ENCODE measurements at places on chromosomes 3 and 15.
A peak's percentile ranks its signal among the peaks of the same experiment; 100 is the strongest.

DNA sequence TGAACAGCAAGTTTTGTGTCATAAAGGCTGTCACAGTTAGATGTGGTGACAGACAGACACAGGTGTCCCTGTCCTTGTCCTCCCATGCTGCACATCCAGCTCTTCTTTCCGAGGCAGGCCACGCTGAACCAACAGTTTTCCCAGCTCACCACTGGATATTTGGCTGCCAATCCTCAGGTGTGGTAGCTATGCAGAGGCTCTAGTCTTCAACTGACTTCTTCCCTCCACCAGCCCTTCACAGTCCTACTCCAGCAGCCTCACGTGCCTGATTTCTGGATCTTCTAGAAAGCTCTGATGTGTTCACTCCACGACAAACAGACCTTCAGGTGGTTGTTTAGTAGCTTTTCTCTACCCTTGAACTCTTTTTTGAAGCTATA is 145.5 kb downstream of the UACA start:
- no peak for DNase-seq

DNA sequence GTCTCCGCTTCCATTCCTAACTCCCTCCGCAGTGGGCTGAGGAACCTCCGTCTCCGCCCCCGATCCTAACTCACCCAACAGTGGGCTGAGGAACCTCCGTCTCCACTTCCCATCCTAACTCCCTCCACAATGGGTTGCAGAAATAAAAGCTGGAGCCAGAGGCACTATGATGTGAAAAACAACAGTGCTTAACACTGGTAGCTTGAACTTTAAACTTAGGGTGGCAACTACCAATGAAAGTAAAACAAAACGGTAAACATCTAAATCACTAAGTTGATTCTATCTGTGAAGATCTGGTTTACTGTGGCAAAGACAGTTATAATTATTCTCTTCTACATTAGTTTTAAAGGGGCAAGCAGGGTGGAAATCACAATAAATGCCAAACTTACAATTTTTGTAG is 25.9 kb upstream of the GP5 start:
- DNase-seq: no peak

DNA sequence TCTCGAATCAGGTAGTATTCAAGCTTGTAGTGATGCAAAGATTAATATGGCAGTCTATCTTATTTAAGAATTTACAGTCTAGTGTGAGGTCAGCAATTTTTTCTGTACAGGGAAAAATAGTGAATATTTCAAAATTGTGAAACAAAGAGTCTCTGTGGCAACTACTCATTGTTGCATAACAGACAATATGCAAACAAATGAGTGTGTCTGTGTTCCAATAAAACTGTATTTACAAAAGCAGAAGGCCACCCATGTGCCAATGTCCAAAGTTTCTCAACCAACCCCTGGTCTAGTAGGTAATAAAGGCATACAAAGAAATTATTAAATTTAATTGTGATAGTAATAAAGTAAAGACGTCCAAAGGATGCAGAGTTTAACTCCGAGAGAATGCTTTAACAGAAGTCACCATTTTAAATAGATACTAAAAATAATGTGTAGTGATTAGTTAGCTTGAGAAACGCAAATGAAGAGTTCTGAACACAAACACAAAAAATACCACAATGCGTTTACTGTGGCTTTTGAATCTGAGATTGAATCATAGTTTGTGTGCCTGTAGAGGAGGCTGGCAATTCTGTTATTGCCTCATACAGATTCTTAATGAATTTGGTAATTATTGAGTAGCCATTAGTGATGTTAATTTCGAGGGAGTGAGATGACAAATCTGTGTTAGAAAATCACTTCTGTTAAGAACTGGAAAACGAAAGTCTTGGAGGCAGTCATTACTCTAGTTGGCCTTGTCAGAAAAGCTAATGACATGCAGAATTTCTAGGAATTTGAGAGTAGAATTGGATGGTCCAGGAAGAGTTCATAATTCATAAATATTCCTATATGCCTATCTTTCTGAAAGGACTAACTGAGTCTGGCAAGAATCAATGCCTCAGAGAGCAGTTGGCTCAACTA is 48.7 kb downstream of the CADM2 start:
- no peak for DNase-seq

DNA sequence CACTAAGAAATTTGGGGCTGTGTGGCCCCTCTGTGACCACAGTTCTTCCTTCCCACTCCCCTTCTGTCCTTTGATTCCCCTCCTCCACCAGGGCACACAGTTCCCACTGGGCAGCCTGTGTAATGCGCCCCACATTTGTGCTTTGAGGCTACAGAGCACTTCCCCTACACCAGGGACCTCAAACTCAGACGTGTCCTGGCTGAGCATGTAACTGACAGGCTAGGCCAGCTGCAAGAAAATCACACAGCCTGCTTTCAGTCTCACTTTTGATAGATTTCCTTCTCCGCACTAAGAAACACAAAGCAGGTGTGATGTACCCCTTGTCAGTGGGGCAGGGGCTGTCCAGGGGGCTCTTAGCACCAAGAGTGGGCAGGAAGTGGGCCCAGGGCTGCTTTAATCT is 29.6 kb downstream of the PRKCD start:
- DNase-seq: no peak

GRCh38 chr15:75061272-75061671 is 37.9 kb downstream of the PPCDC start:
- peak; percentile 45 for DNase-seq

DNA sequence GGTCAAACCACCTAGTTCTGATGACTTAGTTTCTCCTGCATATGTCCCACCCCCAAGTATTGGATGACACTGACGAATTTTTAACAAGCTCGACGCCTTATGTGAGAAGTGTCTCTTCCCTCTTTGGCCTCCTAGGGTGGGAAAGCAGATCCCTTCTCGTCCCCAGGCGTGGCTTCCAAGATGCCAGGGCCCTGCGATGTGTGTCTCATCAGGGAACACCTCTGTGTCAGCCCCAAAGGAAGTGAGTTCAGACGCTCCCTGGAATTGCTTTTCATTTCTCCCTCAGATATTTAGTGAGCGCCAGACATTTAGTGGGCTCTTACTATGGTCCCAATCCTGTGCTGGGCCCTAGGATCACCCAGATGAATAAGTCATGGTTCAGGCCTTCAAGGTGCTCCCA is 212.7 kb upstream of the NR2E3 start:
- DNase-seq: no peak

GRCh38 chr3:124587053-124587408 is 143.2 kb upstream of the UMPS start:
- peak; percentile 43 for DNase-seq

DNA sequence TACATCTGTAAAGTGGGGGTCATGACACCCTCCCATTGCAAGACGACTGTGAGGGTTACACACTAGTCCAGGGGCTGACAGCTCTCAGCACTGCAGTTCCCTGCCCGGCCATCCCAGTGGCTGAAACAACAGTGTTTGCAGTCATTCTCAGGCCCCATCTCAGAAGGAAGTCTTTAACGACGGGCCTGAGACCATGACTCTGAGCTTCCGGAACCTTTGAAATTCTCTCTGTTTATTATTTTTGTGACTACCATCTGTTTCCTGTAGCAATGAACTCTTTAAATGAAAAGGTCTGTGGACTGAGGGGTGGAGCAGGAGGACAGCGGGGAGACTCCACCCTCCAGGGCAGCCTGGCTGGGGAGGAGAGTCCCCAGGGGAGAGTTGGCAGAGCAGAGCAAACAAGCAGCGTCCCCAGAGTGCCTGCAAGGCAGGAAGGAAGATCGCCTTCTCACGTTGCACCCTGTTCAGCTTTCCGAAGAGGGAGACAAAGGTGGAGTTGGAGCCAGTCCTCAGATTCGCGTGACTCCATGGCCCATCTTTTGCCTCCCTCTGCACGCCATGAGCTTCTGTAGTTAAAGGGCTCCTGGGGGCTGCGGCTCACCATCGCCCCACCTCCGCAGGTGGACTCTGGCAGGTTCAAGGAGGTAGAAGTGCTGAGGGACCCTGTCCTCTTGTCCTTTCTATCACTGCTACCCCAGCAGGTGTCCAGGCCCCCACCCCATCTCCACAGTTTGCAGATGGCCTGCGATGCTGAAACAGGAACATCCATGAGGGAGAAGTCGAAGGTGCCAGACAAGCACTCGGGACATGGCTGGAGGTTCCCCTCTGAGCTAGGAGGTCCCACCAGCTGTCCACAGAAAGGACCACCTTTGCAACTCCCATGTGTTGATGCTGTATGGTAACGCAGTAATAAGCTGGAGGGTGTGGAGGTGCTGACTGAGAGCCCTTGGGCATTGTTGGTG is 525.8 kb upstream of the PROK2 start:
- DNase-seq: peak; percentile 94

DNA sequence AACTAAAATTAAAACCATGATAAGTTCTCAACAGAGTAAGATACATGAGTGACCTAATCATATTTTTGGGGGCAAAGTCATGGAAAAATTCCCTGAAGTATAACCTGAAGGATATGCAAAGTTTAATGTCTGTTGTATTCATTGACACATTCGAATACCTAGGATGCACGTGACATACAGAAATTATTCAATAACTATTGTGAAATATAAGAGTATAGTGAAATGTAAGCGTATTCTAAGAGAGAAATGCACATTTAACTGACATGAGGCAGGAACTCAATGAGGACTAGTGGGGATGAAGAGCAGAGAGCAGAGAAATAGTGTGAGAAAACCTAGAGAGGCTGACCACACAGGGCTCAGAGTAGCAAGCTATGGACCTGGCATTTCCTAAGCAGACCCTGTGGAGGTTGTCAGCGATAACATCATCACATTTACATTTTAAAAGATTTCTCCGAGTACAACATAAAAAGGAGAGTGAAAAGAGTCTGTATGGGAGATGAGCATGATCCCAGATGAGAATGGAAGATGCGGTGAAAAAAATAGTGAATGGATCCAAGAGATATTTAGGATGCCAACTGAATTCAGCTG is 588.8 kb downstream of the MAGI1 start:
- no peak for DNase-seq

GRCh38 chr3:172625404-172625803 is 85.5 kb downstream of the NCEH1 start:
- DNase-seq: peak; percentile 17

- DNase-seq: no peak
Observed at GRCh38 chr3:112672716-112673541, 32.0 kb upstream of the CCDC80 start.

DNA sequence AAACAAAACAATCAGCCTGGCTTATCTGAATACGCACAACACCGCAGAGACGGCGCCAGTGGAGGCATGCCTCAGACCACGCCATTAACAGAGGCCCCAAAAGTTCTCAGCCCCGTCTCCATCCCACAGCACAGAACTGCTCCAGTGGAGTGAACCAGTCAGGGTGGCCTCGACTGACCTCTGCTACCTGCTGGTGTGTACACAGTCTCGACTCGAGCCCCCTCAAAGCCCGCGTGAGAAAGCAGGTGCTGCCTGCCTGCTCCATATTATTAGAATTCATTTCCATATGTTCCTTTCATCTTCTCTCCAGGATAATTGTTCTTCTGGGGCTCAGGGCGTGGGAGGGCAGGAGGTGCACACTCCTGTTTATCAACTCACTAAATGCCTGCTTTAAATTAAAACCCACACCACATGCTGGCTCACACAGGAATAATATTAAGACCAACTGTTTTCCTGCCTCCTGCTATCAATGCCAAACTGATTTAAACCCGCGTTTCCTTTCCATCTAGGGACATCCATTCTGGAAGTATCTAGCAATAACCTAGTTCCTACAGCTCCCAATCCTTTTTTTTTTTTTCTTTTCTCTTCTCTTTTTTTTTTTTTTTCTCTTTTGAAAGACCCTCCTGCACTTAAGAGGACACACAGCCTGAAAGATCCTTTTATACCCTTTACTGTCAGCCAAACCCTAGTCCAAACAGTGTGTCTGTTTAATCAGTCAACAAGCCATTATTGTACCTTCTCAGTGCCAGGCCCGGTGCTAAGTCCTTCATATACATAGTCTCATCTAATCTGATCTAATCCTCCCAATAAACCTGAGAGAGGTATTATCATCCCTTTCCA is 101.2 kb downstream of the TLE3 start:
- DNase-seq: no peak

- DNase-seq: no peak
Observed at GRCh38 chr3:195815169-195815771, 3.5 kb upstream of the MUC4 start.

DNA sequence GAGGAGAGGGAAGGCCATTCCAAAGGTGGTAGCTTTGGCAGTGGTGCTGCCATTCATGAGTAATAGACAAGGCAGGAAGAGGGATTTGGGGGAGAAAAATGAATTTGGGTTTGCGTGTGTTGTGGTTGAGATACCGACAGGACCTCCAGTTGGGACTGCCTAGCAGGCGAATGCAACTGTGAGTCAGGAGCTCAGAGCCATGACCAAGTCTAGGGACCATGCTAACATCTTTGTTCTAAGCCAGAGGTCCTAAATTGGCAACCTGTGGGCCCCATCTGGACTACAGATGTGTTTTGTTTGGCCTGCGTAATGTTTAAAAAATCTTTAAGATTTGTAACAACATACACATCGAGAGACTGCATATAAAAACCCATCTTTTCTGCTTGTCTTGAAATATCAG is 61.6 kb downstream of the SAMMSON start:
- DNase-seq: peak; percentile 43

DNA sequence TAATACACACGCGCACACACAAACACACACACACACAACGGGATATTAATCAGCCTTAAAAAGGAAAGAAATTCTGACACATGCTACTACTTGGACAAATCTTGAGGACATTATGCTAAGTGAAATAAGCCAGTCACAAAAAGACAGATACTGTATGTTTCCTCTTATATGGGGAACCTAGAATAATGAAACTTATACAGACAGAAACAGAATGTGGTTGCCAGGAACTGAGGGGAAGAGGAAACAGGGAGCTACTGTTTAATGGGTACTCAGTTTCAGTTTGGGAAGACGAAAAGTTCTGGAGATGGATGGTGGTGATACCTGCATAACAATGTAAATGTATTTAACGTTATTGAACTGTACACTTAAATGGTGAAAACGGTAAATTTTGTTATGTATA is 20.2 kb downstream of the ICE2 start:
- DNase-seq: no peak

DNA sequence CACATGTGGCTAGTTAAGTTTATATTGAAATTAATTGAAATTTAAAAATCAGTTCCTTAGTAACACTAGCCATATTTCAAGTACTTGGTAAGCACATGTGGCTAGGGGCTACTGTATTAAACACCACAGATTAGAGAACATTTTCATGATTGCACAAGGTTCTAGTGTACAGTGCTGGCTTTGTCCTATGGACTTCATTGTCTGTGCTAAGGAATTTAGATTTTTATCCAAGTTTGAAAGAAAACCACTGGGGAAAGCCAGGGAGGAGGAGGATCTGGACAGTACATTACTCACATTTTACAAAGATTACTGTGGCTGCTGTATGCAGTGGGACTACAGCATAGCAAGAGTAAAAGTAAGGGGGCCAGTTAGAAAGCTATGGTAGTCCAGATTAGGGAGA is 13.9 kb downstream of the STAC start:
- DNase-seq: no peak

- DNase-seq: no peak
Observed at GRCh38 chr15:97761110-97761509, 199.4 kb upstream of the ARRDC4 start.

Data from fibroblast of skin of back (primary cell).